ENCODE measurements at places on chromosomes 6 and 20.
A peak's percentile ranks its signal among the peaks of the same experiment; 100 is the strongest.

DNA sequence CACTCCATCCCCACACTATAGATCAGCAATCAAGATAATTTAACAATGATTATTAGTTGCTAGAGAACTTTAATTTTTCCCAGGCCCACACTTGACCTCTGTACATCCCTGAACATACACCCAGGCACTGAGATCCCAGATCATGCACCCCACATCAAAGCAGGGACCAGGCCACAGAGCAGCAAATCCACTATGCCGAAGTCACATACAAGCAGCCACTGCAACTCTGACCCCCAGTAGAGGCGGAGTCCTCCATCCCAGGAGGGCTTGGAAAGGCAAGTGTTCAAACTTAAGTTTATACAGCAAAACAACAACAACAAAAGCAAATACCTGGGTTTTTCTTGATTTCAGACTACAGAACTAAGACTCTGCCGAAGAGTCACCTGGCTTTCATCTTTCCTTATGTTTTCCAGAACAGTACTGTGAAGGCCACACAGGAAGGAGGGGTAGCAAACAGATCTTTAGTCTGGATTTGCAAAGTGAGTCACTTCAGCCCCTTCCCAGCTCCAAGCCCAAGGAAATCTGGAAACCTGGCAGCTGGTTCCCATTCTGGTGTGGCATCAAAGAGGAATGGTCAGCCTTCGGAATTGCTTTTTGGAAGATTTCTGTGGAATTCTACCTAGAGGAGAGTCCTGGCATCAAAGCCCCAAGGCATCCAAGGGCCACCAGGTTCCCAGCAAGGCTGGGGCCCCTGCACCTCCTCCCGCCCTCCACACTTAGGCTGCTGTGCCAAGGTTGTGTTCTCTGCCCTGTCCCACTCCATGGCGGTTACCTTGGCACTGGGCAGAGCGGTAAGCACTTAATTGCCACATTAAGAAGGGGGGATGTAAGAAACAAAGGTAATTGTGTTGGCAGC lies 7.3 kb downstream of the JAG1 start:
- no peak for DNase-seq

DNA sequence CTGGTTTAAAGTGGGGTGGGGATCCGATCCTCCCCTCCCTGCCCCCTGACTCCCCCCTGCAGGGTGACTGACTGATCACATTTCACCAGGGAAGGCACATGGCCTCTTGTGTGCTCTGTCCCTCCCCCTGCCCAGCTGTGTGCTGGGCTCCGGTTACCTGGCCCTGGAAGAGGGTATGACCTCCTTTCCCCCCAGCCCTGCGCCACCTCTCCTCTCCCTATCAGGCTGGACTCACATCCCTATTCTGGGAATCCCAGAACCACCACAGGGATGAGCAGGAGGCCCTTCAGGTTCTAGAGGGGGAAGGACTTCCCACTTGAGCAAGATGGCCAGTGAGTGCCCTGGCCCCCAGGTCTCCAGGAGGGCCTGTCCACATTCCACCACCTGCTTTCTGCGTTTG lies 2.1 kb upstream of the IP6K3 start:
- DNase-seq, result no peak

DNA sequence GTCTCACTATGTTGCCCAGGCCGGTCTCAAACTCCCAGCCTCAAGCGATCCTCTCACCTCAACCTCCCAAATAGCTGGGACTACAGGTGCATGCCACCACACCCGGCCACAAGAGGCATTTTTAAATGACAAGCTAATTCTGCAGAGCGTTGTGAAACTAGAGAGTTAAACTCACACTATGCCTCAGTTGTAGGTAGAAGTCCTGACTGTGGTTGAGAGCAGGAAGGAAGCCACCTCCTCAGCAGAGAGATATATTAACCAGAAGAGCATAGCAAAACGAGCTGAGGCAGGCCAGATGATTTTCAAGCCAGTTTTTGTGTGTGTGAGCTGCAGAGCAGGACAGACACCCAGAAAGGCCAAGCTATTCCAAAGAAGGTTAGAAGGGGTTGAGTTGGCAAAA lies 150.3 kb downstream of the MBOAT1 start:
- DNase-seq, result no peak

DNA sequence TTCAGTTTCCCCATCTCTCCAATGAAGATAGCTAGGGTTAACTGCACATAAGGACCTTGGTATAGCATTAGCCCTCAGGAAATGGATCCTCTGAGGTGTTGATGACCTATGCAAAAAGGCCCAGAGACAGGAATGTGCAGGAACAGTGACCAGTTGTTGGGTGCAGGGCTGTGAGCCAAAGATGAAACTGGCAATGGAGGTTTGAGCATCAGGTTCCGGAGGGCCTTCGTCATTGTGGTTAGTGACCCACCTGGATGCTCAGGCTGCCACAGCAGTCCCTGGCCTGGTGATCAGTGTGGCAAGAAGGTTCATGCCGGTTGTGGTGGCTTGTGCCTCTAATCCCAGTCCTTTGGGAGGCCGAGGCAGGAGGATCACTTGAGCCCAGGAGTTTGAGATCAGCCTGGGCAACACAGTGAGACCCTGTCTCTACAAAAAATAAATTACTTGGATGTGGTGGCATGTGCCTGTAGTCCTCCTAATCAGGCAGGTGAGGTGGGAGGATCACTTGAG lies 43.7 kb downstream of the TM9SF4 start:
- no peak for DNase-seq

DNA sequence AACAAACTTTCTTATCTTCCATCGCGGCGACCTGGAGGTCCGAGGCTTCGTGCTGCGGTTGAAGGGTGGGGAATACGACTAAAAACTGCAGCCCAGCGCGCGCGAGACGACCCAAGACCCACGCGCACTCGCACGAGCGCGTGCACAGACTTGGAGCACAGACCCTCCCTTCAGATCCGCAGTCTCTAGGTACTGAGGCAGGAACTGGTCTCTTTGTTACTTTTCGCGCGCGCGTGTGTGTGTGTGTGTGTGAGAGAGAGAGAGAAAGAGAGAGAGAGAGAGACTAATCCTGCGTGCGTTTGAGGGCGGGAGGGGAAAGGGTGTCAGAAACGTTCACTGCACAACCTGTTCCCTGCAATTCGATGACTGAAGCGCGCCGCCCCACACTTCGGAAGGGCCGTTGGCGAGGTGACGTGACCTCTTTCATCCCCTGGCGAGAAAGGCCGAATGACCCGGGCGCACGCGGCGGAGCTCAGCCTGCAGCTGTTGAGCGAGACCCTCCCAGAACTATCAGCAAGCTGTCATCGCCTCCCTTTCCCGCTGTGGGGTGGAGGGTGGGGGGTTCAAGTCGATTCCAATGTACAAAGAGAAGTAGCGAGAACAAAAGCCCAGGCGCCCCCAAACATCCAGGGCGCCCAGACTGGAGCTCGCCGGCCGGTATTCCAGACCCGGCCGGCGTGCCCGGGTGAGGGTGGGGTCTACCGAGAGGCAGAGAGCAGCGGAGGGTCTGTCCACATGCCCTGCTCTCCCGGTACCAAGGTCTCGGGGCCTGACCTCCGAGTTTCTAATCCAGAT lies 1.5 kb upstream of the TUBB2B start:
- DNase-seq, result peak; percentile 26

DNA sequence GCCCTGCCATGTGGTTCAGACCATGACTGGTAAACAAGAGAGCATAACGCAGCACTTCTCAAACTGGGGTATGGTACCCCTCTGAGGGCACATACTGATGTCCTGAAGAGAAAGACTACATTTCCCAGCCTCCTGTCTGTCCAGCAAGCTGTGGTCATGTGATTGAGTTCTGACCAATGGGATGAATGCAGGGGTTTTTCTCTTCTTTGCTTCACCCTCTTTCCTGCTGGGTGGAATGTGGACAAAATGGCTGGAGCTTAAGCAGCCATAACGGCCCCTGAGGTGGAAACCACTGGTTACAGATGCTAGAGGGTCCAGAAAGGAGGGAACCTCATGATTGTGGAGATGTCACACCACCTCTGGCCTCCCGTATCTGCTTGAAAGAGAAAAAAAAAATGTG lies 19.4 kb upstream of the KCNB1 start:
- no peak for DNase-seq

GRCh38 chr20:34047917-34048316 lies 54.2 kb downstream of the RALY start:
- DNase-seq, result no peak

DNA sequence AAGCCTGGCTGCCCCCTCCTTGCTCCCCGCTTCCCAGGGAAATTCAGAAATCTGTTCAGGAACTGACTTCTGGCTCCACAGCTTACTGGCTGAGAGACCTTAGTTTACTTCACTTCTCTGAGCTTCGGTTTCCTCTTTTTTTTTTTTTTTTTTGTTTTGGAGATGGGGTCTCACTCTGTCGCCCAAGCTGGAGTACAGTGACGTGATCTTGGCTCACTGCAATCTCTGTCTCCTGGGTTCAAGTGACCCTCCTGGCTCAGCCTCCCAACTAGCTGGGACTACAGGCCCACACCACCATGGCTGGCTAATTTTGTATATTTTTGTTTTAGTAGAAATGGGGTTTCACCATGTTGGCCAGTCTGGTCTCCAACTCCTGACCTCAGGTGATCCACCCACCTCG lies 14.9 kb downstream of the PTK7 start:
- DNase-seq, result no peak

- no peak for DNase-seq
Observed at GRCh38 chr6:32369660-32370059, 2.0 kb downstream of the TSBP1 start.

DNA sequence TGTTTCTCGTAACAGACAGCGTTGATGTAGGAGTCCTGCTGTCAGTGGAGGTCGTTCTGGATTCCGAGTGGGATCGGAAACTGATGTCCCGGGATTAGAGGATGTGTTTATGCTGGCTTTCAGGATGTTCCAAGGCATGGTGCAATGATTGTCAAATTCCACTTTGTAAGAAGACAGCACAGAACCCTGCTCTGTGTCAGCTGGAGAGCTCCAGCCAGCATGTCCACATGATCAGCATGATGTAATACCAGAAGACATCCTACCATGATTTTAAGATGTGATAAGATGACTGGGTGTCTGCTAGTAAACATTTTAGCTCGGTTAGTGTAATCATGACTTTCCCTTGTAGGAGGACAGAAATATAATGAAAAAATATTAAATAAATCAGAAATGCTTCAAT lies 20.3 kb downstream of the ENPP1 start:
- DNase-seq, result no peak

GRCh38 chr6:148612043-148612442 lies 134.8 kb upstream of the UST start:
- DNase-seq, result no peak

- no peak for DNase-seq
Observed at GRCh38 chr6:158080849-158081656, 87.0 kb downstream of the SERAC1 start.

All from stimulated activated naive CD4-positive, alpha-beta T cell treated with Interleukin-2 at 50 U/mL for 16 hours (primary cell).